ENCODE measurements at places on chromosomes 3 and 15.

DNA sequence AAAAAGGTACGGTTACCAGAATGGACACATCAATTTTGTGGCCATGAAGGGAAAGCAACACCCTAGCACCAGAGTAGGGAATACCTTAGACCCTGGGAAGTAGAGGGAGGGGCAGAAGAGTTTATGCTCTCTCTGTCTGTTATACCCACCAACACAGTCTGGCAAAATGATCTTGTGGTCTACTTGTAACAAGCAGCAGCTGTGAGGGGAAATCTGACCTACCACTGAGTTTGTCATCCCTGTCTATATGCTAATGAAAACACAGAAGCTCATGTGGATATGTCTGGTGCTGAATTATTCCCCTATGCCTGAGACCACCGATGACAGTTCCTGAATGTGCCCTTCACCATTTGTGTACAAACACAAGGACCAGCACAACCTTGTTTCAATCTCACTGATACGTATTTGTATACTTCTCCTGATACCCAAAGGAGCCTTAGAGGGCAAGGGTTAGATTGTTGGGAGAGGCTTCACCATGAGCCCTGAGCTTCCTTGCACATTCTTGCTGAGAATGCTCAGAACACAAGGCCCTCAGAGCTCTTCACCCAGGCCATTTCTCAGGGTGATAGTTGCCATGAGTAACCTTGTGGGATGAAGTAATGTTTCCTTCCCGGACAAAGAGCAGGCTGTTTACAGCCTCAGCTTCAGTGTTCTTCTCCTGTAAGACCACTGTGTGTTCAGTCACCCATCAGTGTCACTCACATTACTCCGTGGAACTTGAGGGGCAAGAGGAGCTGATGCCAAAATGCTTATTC lies 24.7 kb upstream of the ZNF639 start:
- no peak for DNase-seq

DNA sequence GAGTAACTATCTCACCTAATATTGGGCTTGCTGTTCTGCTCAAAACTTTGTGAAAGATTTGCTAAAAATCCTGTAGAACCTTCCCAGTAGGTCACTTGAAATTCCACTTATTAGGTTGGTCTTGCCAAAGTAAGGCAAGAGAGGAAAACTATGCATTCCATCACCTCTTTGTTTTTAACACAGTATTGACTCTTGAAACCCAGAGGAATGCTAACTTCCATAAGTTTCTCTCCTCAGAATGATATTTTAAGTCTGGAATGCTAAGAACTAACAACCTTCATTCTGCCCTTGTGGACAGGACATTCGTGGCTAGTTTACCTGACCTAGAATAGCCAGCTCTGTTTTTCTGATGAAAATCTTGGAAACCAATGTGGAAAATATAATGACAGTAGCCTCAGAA lies 154.5 kb downstream of the TMCO5A start:
- no peak for DNase-seq

DNA sequence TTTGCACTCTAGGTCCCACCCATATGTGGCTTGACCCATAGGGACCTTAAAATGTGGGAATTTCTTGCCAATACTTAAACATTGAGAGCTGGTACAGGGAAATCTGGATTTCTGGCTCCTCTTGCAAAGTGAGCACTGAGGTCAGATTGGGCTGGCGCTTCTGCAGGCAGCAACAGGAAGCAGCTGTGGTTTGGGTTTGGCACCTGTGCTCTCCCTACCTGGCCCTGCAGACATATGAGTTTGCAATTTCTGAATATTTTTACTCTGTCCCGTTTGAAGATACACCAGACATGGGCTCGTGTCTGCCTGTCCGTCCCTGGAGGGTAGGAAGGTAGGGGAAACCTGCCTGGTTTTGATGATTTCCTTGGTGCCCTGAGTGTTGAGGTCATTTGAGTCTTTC lies 74.8 kb upstream of the SEC13 start:
- no peak for DNase-seq

GRCh38 chr3:100606894-100607512 lies 2.4 kb upstream of the ADGRG7 start:
- DNase-seq: peak; percentile 40

GRCh38 chr3:16929311-16929710 lies 44.6 kb downstream of the PLCL2 start:
- no peak for DNase-seq

GRCh38 chr15:67504796-67505195 lies 16.1 kb upstream of the C15orf61 start:
- DNase-seq: no peak

- DNase-seq: no peak
Observed at GRCh38 chr15:65832549-65833364, 36.5 kb upstream of the RAB11A start.

DNA sequence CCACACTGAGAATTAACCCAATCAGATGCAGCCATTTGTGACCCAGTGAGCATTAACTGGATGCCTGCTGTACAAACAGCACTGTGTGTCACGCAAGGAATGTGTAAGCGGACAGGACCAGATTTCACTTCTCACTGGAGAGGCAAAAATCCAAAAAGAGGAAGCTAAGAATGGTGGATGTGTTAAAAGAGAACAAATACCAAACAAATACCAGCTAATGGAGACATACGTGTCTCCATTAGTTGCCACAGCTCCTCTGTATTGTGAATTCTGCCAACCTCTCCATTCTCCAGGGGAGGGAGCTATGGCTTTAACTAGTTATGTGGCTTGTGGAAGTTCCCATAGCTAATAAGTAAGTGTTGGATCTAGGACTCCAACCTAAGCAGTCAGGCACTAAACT lies 2.6 kb downstream of the LTF start:
- no peak for DNase-seq

DNA sequence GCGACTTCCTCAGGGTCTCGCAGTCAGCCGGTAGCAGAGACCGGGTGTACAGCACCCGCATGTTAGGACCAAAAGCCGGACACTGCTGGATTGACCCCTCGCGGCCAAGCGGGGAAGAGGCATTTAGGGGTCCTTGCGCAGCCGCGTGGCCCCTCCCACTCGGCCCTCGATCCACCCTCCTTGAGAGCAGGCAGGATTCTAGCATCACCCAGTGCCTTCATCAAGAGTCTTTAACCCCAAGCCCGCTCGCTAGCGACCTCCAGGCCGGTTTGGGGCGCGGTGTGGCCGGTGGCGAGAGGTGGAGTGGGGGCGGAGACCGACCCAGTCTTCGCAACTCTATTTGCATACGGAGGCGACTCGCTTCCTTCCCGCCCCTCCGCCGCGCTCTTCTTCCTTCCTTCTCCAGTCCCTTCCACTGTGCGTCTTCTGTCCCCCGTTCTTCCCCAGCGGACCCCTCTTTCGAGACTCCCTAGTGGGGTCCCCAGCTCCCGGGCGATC lies at the start of gene ST6GAL1:
Gene ST6GAL1, plus strand, starts transcription at position 384 of the 498 bp plus-strand sequence. CDS start 112,178 bp downstream, outside the sequence.
- peak; percentile 27 for DNase-seq

- DNase-seq: no peak
Observed at GRCh38 chr15:48696627-48697312, 51.3 kb upstream of the FBN1 start.

DNA sequence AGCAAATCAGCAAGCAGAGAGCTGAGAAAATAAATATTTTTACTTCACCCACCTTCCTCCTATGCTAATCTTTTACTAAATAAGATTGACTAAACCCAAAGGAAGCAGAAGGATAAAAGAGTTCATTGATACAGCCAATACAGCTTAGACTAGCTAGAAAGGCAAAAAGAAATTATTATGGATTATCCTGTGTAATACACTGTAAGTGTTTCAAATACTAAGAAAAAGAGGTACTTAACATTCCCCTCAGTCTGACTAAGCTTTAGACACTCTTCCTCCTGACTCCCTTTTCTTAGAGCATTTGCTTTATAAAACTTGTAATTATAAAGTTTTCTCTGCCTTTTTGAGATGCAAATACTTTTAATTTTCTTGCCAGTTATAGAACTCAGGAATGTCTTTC lies 848.9 kb upstream of the CADM2 start:
- DNase-seq: no peak

DNA sequence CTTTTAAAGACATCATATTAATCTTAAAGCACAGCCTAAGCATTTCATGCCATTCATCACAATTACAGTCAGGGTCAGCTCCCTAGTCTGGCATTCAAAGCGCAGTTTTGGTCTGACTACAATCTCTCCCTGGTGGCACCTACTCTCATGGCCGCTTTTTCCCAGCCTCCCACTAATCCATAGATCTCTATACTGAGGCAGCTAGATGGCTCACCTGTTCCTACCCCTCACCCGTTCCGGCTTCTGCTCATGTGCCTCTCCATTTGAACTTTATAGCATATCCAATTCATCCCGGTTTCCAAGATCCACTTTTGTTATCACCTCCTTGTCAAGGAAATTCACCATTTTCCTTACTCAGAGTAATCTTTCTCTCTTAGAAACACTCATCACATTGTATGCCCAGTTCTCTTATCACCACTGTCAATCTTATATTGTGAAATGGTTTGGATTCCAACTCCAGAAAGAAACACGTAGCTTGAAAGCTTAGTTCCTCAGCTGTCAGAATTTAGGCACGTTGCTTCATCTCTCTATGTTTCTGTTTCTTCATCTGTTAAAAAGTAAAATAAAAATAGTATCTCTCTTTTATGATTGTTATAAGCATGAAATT lies 220.0 kb upstream of the UBE2E2 start:
- DNase-seq: no peak

DNA sequence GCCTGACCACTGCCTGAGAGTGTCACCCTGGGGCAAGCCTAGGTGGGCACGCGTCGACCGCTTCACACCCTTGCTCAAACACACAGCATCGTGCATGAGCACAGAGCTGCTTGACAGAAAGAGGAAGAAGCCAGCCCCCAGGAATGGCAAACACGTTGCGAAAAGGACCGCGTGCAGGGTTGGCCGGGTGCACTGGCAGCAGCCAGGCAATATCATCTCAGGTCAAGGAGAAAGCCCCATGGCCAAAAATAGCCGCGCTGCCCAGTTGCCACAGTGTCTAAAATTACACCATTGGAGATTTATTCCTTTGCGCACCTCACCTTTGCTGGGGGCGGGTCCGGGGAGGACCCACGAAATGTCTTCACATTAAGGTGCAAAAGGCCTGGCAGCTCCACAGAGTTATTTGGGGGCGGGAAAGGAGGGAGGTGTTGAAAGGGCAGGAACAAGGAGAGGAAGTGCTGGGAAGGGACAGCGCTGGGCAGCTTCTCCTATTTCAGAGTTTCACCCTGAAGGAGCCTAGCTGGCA lies 44.7 kb upstream of the NR2F2 start:
- DNase-seq: no peak

DNA sequence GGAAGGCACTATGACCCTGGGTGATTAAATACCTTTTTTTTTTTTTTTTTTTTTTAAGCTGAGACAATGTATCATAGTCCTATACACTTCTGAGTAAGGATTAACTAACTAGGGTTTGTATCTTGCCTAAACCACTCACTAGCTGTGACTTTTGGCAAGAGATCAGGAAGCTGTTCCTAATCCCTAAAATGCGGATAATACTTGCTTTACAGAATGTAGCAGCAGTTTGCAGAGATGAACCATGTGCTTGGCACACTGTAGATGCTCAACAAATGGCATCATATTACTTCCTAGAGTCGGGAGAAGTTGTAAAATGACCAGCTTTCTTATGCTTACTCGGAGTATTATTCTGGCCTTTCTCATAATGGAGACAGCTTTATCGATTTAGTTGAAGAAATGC lies 25.6 kb upstream of the PYGO1 start:
- DNase-seq: no peak

DNA sequence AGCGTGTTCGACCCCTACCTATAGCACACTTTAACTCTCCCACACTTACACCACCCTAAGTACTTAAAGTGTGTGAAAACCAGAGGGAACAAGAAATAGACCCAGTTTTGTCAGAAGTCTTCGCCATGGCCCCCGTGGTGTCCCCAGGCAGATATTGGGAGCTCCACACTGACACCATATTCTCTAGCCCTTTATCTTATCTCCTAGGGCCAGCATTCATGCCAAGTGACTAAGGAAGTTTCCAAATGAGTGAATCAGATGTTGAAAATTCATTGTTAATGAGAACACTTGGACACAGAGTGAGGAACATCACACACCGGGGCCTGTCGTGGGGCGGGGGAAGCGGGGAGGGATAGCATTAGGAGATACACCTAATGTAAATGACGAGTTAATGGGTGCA lies 31.8 kb downstream of the P3H2 start:
- DNase-seq: no peak

DNA sequence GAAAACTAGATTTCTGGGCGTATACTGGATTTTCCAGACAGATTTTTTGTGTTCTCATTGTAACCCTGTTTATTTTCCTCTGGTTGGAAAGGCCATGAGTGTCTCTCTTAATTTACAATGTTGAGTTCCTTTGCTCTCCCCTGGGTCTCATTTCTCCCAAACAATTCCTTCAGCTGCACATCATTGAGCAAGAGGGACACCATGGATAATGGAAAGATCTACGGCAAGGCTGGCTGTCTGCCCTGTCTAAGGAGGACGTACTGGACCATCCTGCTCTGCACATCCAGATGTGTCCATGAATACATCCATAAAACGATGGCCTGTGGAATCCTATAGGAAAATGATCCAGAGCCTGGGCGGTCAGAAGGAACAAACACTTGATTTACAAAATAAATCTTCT lies 258.1 kb upstream of the MCTP2 start:
- DNase-seq: no peak

GRCh38 chr3:29333576-29333975 lies 52.7 kb downstream of the RBMS3 start:
- DNase-seq: no peak

GRCh38 chr3:71854096-71854495 lies 69.1 kb upstream of the PROK2 start:
- DNase-seq: no peak

- DNase-seq: no peak
Observed at GRCh38 chr3:175208326-175208725, 349.2 kb downstream of the NAALADL2 start.

DNA sequence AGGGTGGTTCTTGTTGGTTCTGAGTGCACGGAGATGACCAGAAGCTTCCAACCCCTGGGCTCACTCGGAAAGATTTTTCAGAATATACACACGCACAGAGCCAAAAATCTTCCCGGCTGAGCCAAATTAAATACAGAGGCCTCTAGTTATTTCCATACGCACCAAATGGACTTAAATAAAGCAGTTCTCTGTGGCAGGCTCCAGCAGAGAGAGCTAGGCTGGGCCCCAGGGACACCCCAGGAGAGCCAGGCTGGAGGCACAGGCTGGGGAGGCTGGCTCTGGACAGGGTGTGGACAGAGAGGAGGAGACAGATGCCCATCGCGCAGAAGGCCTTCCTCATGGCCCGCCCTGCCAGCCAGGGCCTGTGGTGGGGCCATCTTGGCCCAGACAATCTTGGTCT lies 115.9 kb downstream of the IQSEC1 start:
- DNase-seq: no peak
